ENCODE measurements at places on chromosomes 2 and 18.

GRCh38 chr18:47821314-47821713 lies 109.1 kb downstream of the SMAD2 start:
- no peak for DNase-seq

DNA sequence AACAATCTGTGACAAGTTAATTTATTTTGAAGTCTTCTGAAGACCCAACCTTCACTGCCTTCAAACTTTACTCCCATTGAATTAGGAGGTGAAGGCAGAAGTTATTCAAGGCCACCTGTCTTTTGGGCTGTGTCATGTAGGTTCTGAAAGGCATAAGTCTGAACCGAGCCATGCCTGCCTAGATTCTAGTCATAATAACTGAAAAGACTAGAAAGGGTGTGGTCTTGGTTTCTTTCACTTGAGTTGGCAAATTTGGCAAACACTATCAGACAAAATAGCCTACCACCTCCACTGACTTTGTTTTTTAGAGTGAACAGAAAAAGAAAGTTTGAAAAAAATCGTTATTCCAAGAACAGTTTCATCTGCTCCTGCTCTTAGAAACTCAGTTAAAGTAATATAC lies 38.4 kb downstream of the PPM1B start:
- DNase-seq: no peak

DNA sequence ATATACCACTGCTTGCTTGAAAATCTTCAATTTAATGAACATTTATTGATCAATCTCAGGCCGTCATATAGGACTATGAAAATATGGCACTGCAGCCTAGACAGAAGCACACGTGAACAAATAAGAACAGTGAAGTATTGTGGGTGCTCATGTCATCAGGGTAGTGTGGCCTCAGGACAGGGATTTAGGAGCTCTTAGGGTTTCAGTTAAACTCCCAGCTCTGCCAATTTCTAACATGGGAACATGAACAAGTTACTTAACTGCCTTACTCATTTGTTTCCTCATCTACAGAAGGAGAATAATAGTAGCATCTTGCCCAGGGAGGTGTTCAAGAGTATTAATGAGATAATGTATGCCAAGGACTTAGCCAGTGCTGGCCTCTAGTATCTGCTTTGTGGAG lies 146.0 kb upstream of the MAP3K20 start:
- DNase-seq: no peak

DNA sequence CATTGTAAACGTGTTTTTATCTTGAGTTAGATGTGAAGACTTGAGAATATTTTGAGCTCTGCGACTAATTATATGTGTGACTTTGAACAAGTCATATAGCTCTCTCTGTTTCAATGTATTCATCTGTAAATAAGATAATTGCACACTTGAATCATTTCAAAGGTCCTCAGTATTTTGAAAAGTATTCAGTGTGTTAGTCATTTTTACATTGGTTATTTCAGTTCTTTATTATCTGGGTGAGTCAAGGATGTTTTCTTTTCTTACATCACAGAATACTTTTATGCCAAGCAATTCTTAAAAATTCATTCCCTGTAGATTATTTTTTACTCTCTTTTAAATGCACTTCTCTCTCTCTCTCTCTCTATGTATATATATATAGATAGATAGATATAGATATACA lies 1098.0 kb upstream of the ZEB2 start:
- no peak for DNase-seq

DNA sequence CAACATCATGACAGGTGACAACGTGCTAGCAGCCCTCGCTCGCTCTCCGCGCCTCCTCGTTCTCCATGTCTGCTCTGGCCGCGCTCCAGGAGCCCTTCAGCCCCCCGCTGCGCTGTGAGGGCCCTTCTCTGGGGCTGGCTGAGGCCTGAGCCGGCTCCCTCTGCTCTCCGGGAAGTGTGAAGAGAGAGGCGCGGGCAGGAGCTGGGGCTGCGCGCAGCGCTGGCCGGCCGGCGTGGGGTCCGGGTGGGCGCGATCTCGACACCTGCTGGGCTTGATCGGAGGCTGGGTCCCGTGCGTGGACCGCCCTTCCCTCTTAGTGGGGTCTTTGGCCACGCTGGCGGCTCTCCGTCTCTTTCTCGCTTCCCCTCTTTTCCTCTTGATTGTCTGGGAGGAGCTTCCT lies 195.5 kb downstream of the ANKRD30BL start:
- DNase-seq: no peak

- no peak for DNase-seq
These were observed 21.5 kb downstream of the GPR155 start for GRCh38 chr2:174465327-174465726.

GRCh38 chr2:37982147-37982582 lies 57.1 kb downstream of the RMDN2 start:
- DNase-seq: peak; percentile 35

DNA sequence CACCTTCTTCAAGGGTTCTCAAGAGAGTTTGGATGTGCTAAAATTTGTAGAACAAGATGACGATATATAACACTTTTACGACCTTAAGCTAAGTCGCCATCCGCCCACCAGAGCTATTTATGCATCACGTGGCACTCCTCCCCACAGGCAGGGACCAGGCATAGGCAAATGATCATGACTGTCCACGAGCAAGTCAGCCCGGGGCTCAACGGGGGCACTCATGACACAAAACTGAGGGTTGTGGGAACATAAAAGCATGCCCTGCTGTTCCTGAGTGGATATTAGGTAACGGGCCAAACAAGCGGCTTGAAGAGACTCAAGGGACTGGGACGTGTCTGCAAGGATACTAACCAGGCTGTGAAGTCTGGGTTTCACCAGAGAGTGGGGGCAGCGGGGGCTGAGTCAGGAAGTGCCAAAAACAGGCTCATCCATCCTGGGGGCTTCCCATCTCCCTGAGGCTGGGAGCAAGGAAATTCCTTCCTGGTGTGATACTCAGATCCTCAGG lies 58.1 kb downstream of the FAM178B start:
- no peak for DNase-seq

GRCh38 chr2:147442816-147443215 lies 402.0 kb upstream of the ACVR2A start:
- no peak for DNase-seq

DNA sequence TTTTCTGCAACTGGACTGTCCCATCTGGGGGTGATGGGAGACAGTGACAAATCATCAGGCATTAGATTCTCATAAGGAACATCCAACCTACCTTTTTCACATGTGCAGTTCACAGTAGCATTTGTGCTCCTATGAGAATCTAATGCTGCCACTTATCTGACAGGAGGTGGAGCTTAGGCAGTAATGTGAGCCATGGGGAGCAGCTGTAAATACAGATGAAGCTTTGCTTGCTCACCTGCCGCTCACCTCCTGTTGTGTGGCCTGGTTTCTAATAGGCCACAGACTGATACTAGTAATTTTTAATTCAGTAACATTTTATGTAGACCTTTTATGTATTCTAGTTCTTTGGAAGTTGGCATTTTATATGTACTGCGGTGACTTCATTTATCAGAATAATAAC lies 180.1 kb upstream of the SPOPL start:
- DNase-seq: no peak

DNA sequence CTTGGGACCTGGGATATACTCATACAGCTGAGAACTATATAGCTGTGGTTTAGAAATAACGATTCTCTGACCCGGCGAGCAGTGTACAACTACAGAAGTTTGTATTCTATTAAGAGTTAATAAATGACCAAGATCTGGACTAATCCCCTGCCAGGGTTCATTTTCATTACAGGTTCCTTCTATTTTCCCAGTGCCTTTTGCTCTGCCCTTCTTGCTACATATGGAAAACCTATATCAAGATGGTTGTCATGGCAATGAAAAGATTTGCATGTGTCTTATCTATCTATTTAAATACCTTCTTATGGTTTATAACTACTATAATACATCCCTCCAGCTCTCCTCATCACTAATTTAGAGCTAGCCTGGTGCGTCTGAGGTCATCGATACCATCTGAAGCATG lies 965.2 kb downstream of the BCL11A start:
- DNase-seq: no peak

DNA sequence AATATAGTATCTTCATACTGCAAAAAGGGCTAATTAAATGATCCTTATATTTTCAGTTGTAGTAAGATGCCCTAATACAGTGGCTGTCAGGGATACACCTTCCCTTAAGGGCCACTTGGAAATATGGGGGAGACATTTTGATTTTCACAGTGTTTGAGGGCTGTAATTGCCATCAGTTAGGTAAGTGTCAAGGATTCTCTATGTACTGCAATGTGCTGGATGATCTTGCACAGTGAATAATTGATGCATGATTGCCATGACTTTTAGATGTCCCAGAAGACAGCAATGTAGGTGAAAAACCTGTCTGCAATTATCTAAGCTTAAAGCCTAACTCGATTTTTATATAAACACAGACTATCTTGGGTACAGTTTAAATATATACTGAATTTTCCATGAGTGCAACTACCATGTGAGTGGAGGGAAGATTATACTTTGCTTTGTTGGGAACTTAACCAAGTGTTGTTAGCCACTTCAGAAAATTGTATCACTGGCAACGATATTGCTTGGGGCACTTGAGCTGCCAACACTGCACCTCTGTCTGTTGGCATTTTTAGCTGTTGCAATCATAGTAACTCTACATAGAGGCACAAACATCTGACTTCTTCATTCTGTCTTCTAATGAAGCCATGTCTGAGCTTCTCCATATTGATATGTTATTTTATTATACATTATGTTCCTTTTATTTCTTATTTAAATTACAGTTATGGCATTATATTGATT lies 45.2 kb downstream of the MAIP1 start:
- DNase-seq: no peak

DNA sequence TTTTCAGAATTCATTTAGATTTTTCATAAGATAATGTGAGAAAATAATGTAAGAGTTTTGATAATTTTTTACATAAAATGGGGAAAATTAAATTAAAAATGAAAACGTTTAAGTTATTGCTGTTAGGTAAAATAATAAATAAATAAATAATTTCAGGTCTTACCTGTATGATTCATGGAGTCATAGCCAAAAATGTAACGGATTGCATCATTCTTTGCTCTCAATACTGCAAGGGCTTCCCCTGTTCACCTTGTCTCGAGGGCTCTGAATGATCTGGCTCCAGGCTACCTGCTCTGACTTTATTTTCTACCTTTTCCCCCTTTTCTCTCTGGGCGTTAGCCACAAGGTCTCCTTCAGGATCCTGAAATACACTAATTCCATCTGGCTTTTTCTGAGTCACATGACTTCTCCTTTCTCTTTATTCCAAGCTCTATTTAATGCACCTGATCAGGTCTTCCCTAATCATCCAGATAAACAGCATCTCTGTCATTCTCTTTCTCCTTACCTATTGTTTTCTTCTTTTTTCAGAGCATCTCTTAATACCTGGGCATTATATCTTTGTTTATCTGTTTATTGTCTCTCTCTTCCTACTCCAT lies 30.0 kb upstream of the CFAP36 start:
- no peak for DNase-seq

GRCh38 chr2:67032076-67032475 lies 365.1 kb upstream of the ETAA1 start:
- DNase-seq: no peak

- no peak for DNase-seq
These were observed 60.9 kb upstream of the MGAT5 start for GRCh38 chr2:134193006-134193405.

- no peak for DNase-seq
These were observed 282.9 kb upstream of the TNP1 start for GRCh38 chr2:217142649-217143266.

- DNase-seq: no peak
These were observed 110.8 kb downstream of the TDRD15 start for GRCh38 chr2:21234464-21235120.

DNA sequence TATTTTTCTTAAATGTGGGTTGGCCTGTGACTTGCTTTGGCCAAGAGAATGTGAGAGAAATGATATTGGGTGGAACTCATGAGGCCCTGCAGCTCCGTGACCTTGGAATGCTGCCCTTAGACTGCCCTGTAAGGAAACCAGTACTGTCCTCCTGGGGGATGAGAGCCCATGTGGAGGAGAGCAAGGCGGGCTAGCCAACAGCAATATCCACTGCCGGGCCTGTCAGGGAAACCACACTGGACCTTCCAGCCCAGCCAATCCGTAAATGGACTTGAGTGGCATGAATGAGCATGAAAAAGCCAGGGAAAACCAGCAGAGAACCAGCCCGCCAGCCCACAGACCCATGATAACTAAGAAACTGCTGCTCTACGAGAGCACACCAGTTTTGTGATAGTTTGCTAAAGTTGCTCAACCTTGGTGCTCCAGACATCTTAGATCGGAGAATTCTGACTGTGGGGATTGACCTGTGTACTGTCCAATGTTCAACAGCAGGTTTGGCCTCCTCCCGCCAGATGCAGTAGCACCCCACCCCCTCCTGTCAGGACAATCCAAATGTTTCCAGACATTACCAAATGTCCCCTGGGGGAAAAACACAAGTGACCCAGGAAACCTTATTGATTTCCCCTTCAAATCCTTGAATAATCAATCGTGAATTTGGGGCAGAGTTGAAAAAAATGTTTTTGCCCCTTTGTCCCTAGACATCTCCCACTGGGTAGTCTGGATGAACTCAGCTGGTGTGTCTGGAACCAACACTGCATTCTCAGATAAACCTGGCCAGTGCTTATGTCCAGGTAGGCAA lies 27.2 kb downstream of the ALPK2 start:
- DNase-seq: no peak

- DNase-seq: no peak
These were observed 22.1 kb upstream of the CTDP1 start for GRCh38 chr18:79657342-79657996.

DNA sequence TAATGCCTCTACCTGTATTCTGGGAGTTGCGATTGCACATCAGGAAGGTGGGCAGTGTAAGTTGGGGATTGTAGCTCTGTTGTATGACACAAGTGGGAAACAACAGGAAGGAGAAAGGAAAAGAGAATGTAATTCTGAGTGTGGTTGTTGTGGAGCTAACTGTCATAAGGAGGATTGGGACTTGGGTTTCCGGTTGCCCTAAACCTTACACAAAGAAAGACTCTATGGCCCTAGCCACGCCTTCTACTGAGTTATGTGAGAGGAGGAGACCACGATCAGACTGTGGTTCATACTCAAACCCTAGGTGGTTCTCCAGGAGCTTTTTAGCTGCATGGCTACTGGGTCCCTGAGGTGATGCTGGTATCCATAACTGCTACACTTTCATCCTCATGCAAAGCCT lies 86.5 kb downstream of the TANC1 start:
- no peak for DNase-seq

DNA sequence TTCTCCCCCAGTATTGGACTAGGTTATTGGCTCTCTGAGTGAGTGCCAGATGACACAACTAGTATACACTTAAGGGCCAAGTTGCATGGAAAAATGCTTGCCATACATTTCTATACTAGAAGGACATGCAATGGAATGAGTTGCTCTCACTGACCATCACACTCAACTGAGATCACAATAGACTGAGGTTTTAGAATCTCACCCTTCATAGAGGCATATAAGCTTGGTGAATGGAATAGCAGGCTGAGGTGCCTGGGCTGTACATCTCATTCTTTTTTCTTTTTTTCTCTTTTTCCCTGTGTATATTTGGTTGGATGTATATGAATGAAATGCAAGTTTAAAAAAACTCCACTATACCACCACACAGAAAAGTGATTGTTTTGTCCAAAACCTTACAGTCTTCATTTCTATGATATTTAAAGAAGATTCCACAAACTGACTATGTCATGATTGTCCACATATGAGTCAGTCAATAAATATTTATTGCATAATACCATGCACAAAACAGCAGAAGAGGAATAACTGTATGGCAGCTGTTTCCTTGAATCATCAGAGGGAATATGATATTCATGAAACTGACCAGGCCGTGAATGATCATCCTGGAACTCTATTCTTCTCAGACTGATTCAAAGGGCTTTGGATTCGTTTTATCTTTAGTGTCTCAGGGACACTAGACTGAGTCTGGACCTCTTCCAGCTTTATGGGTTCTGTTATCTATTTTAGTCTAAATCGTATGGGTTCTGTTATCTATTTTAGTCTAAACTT lies 122.6 kb upstream of the STK17B start:
- DNase-seq: no peak
